HuH-7 (cell line): ENCODE measurements at places on chromosomes 7 and 10.

DNA sequence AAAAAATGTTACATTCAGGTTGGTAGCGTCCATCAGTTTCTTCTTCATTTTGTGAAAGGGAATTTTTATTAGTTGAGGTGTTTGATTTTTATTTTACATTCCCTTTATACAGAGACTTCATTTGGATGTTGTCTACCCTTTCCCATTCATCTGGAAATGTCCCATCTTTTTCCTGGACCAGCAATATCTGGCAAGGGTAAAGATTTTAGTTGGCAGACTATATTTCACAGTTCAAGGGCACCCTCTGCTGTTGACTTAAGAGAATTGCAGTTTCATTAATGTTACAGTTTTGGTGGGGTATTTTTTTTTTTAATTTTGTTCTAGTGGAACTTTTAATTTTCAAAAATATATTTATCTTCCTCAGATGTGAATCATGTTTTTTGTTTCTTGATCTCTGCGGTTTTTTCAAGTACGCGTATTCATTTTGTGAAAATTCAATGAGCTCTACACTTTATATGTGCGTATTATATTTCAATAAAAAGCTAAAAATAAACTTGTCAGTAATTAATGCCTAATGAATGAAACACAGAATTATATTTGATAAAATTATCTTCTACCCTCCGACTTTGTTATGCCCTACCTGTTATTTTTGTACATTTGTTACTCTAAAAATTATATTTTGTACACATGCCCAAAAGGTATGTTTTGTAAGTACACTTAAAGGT is 97.9 kb upstream of the KLF14 start:
- peak; percentile 41 for DNase-seq

GRCh38 chr7:106704000-106704840 is 43.3 kb upstream of the CCDC71L start:
- DNase-seq = no peak

DNA sequence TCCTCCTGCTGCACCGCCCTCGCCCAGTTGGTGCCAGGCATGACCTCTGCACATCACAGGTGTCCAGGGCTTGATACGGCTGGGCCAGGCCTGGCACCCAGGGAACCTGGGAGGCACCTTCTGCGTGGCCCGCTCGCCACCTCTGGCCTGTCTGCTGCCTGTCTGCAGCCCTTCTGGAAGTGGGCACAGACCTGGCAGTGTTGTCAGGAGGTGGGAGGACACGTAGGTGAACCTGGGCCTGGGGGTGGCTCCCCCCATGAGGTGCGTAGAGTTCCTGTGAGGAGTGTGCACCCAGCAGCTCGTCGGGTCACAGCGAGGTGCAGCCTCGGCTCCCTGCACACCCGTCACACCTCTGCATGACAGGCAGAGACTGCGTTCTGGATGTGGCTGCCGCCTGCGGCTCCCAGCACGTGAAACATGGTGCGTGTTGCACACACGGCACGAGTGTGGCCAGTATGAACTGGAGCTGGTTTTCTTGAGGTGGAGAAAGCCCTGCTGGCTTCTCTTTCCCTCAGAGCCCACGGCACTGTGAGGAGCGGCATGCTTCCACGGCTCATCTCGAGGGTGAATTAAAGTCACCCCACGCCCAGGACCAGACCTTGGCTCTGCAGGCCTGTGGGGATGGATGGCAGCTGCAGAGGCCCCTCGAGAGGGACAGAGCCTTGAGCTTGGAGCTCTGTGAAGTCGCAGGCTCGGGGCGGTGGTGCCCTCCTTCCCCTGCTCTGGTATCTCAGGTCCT is 24.8 kb downstream of the INPP5A start:
- no peak for DNase-seq

- peak; percentile 94 for DNase-seq
Observed at GRCh38 chr7:151012911-151013347, 11.4 kb downstream of the ATG9B start.

DNA sequence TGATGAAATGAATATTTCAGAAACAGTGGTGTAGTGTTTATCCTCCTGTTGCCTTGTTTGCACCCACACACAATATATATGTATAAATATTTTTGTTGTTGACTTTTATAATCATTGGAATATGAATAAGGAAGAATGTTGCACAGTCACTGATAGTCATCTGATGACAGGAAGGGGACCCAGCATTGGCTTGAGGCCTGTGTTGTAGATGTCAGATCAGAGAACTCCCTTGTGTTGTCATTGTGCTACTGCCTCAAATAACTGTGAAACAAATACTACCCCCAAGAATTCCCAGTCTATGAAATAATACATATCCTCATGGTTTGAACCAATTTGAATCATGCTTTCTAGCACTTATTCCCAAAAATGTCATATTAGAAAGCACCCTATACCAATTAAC is 84.0 kb downstream of the NRG3 start:
- DNase-seq = no peak

DNA sequence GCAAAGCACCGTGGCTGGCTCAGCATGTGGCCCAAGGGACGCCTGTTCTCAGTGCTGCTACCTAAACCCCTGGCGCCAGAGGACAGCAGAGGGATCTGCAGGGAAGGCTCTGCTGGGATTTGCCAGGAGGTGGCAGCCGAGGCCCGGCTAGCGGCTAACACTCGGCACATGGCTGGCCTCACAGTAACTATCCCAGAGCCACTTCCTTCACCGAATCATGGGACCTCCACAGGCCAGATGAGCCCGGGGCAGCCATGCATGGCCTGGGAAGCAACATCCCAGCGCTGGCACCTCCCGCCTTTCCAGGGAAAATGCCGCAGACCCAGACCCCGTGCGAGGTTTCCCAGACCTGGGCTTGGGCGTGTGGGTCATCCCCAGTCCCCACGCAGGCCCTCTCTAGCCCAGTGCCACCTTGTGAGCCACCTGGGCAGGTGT is 36.4 kb downstream of the DPYSL4 start:
- peak; percentile 98 for DNase-seq
